Glutamatergic neuron (in vitro differentiated cells): ENCODE measurements at places on chromosomes 7 and 10.

DNA sequence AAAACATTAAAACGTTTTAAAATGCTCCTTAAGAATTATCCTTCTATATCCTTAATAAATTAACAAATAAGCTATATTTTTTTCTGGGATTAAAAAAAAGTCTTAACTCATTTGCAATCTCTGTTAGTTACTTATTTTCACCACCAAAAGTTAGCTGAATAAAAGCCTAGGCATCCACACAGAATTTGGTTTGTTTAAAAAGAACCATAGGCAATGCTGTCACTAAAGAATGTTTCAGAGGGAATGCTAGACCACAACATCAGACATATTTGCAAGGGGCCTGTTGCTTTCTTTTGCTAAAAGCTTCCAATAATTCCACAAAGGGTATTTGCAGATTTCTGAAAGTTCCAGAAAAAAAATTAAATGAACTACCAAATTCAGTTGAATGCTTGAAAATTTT is 244.2 kb downstream of the POU6F2 start:
- DNase-seq, result no peak

GRCh38 chr7:152076324-152076821 is 50.9 kb downstream of the GALNT11 start:
- peak; percentile 38 for DNase-seq

- no peak for DNase-seq
These were observed 19.6 kb downstream of the CAMK2B start for GRCh38 chr7:44305564-44306507.

- no peak for DNase-seq
These were observed 15.8 kb downstream of the POLR3A start for GRCh38 chr10:78013564-78013963.

DNA sequence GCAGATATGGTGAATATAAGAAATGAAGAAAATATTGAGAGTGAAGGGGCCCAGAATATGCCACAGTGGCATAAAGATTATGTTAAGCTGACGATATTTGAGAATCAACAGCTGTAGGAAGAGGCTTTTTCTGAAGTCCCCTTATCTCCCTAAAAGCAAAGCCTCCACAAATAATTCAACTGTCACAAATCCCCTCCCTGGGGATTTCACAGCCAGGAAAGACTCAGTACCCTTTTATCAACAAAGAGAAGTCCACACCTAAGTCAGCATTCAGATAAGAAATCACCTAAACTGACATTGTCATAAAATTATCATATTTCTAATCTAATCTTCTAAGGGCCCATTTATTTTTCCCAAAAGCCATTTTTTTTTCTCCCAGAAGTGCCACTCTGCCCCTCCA is 284.9 kb upstream of the VWC2 start:
- DNase-seq, result no peak

DNA sequence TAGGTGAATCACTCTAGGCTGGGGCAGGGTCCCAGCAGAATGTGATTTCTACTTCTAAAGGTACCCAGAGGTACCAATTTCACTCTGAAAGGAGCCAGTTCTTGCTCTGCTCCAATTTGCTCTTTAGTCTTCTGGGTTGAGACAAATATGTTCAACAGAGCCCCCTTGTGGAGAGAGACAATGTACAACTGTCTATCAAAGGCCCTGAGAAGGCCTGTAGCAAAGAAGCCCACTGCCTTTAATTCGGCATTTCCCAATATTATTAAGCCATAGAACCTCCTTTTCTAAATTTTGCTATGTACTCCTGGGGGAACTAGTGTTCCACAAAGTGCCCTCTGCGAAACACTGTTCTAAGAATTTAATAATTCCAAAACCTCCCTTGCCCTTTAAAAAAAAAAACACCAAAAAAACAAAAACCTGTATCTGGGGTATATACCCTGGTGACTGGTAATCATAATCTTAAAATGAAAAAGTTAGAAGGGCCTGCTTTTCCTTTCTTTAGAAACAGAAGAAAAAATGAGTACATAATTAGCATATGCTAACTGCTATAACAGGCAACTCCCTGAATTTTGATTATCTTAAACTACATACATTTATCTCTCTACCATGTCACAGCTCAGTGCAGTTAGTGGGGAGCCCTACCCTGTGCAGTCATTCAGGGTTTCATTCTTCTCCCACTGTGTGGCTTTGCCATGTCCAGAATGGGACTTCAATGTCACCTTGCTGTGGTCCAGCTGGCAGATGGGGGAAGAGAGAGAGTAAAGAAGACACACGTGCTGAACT is 160.9 kb upstream of the BMPER start:
- DNase-seq, result no peak

- DNase-seq, result no peak
These were observed 287.1 kb upstream of the KAT6B start for GRCh38 chr10:74539317-74539716.

- no peak for DNase-seq
These were observed 79.8 kb upstream of the PDE1C start for GRCh38 chr7:32150039-32150438.
